ENCODE measurements at places on chromosomes 1 and 21.

- DNase-seq = peak; percentile 74
These were observed 46.3 kb downstream of the HTR6 start for GRCh38 chr1:19710825-19711611.

GRCh38 chr1:206657751-206658150, 22.4 kb downstream of the DYRK3 start:
- DNase-seq = no peak

DNA sequence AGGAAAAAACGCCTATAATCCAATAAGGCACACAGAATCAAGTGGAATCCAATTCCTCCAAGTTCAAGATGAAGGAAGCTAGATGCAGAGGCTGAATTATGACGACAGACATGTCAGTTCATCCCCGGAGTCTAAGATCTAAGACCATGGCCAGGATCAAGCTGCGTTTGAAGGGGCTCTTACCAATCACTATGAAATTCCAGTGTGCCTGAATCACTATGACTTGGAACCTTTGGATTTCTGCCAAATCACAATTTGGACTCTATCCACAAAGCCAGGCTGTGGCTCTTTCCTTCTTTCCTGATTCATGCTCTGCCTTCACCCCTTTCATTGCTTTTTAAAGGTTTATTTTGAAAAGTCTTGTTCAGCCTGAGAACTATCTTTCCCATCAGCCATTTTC, 17.1 kb downstream of the OLIG2 start:
- DNase-seq = no peak

DNA sequence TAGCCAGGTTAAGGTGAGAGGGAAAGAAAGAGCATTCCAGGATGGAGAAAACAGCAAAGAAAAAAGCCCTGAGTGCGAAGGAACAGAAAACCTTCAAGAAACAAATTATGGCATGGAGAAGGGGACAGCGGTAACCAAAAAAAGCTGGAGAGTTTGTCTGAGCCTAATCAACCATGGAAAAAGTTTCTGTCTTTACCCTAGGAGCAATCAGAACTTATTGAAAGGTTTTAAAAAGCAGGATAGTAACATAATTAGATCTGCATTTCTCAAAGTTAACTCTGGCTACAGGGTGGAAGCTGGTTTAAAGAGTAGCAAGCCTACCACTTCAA, 26.1 kb upstream of the HPDL start:
- DNase-seq = no peak

DNA sequence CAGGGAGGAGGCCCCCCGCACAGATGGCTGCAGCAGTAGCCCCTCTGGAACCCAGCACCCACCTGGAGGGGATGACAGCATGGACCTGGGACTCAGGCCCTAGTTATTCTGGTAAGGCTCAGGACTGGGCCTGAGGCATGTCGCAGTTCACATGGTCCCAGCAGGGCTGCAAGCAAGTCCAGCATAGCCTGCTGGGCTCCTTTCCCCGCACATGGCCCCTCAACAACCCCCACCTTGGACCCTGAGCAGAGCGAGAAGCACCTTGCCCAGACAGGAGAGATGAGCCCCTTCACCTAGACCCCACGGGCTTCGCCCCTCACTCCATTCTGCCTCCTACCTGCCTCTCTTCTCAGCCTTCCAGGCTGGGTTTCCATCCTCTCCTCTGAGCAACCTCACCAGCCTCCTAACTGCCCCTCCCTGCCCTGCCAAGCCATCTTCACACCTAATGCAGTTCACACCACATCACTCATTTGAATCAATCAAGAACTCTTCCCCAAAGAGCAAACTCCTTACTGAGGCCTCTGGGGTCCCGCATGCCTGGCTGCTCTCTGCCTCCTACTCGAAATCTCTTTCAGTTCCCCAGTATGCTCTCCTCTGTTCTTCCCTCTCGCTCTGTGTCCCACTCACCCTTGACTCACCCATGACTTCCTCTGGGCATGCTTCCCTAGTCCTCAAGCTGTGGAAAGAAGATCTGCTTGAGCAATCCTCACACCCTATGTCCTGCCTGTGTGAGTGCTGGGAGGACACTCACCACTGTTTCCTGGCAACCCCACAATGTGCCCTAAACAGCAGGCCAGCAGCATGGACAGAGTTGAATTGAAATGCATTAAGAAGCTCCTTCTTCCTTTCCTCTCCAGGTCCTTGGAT, 9.4 kb upstream of the THEMIS2 start:
- DNase-seq = no peak

GRCh38 chr1:39270368-39270767, 65.9 kb downstream of the MACF1 start:
- DNase-seq = no peak

GRCh38 chr1:54220004-54220811, 20.2 kb downstream of the MRPL37 start:
- DNase-seq = no peak

DNA sequence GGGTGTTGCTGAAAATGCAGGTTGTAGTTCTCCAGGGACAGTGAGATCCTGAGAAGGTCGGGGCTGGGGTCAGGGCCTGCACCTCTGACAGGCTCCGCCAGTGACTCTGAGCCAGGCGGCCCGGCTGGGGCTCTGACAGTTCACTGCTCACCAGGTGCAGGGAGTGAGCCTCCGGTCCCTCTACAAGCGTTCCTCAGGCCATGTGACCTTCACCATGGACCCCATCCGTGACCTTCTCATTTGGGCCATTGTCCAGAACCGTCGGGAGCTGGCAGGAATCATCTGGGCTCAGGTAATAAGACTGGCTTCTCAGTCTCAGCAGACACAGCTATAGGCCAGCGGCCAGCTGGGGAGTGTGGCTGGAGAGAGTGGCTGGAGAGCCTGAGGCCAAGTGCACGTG, 41.8 kb downstream of the TRPM2 start:
- no peak for DNase-seq

DNA sequence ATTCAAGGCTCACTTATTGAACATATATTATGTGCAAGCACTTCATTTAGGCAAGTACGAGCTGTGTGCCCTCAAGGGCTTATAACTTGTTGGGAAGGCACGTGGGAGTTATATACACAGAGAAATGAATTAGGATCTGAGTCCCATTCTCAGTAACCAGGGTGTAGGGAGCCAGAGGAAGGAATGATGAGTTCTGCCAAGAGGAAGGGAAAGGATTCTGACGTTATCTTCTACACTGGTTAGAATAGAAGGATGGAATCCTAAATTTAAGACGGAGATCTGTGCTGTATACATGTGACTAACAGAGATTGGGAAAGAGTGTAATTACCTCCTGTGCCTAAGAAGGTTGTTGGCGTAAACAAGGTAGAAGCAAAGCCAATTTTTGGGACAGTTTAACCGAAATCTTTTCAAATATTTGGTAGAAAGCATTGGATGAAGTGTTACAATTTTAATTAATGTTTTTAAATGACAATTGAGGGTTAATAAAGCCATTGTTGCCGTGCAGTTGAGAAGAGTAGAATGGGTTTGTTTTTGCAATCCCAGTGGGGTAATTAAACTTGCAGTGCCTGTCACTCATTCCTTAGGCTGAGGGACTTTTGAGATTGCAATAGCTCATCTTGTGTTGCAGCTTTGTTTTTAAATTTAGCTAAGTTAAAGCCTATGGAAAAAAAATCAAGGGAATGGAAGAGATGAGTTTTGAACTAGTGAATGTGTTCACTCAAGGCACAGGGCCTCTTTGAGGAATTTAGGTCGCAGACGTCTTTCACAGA, 177.2 kb downstream of the NFIA start:
- no peak for DNase-seq

DNA sequence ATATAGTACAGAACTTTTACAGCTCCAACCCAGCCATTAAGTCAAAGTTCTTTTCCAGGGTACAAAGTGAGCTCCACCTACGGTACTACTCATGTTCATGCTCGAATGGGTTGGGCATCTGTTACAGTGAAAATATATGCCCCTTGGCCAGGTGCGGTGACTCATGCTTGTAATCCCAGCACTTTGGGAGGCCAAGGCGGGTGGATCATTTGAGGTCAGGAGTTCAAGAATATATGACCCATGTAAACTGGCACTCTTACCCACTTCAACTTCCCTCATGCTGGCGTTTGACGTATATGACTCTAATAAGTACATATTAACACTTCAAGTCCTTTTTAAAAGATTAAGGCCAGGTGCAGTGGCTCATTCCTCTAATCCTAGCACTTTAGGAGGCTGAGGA, 71.3 kb upstream of the PKN2 start:
- no peak for DNase-seq

- no peak for DNase-seq
These were observed 33.5 kb downstream of the EPHA2 start for GRCh38 chr1:16122350-16122881.

GRCh38 chr1:91792489-91793071, 93.4 kb downstream of the TGFBR3 start:
- DNase-seq = no peak

- no peak for DNase-seq
These were observed 12.7 kb downstream of the TTC3 start for GRCh38 chr21:37085726-37086125.

DNA sequence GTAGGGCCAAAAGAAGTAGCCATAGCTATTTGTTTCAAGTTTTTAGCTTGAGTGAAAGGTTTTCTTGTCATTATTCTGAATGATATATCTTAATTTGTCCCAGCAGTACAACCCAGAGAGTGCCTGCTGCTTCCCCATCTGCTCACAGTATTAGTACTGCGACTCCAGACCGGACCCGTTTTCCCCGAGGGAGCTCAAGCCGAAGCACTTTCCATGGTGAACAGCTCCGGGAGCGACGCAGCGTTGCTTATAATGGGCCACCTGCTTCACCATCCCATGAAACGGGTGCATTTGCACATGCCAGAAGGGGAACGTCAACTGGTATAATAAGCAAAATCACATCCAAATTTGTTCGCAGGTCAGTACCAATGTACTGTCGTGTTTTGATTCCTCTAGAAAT, 37.2 kb upstream of the C1orf115 start:
- no peak for DNase-seq

GRCh38 chr1:96509951-96510350, 211.6 kb upstream of the PTBP2 start:
- DNase-seq = no peak

- DNase-seq = no peak
These were observed 59.0 kb upstream of the ATF3 start for GRCh38 chr1:212549503-212550017.

- no peak for DNase-seq
These were observed 238.4 kb downstream of the DYRK1A start for GRCh38 chr21:37605006-37605405.

DNA sequence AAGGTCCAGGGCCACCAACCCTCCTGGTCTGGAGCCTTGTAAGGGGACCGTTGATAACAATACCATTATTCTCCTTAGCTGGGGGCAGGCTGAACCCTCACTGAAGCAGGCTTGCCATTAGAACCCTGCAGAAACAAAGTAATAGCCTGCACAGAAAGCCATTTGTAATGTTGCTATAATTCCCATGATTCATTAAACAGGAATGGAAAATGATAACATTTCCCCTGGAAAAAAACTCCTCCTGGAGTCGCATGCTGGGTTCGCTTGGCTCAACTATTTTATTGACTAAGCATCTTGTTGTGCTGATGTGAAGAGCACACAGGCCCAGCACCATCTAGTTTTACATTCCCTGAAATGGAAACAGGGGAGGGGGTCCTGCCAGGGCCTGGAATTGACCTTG, 155.6 kb upstream of the CSF3R start:
- DNase-seq = no peak

- DNase-seq = peak; percentile 60
These were observed 499.2 kb downstream of the OMA1 start for GRCh38 chr1:58047265-58047858.

- no peak for DNase-seq
These were observed 188.7 kb downstream of the GIPC2 start for GRCh38 chr1:78234496-78234895.

- no peak for DNase-seq
These were observed 67.4 kb downstream of the ST6GALNAC3 start for GRCh38 chr1:76141929-76142328.

- DNase-seq = no peak
These were observed 38.6 kb upstream of the GADD45A start for GRCh38 chr1:67646145-67647035.

DNA sequence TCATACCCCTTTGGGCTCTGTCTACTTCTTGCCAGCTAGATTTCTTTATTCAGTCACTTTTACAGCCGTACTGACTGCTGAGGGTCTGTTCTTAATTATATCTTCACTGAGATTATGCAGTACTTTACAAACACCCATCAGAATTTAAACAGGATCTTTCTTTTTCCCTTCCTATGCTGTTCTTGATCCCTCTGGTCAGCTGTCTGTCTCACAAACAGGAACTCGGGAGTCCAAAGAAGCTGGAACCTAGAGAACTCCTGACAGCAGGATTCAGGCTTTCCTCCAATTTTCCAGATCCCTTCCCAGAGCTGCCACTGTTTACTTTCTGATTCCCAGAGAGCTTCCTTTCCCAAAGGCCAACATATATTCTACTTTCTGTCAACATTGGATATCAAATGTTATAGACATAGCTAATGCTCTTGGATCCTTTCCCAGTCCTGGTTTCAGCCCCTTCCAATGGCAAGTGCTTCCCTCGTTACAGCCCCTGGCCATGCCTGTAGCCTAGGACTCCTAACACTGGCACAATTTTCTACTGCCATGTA, 59.5 kb downstream of the ATP2B4 start:
- DNase-seq = no peak

DNA sequence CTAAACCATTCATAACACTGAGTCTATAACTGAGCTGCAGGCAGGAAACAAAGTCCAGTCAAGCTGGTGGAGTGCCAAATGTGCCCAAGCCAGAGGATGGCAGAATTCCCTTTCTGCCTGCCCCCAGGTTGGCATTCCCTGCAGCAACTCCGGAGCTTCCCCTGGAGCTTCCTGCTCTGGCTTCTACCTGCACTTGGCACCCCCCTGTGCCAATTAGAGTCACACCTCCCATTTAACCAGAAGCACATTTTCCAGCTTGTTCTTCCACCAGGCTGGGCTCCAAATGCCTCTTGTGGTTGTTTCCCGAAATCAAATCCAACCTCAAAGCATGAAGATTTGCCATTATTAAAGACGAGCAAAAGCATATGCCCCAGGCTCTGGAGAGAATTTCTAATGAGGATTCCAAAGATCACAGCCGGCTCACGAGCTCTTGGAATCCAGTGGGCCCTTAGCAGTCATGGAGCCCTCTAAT, 294.5 kb downstream of the RRAGC start:
- no peak for DNase-seq

- DNase-seq = no peak
These were observed 106.3 kb downstream of the GALNT2 start for GRCh38 chr1:230173187-230173975.

- no peak for DNase-seq
These were observed 145.0 kb downstream of the RASAL2 start for GRCh38 chr1:178238722-178239510.

DNA sequence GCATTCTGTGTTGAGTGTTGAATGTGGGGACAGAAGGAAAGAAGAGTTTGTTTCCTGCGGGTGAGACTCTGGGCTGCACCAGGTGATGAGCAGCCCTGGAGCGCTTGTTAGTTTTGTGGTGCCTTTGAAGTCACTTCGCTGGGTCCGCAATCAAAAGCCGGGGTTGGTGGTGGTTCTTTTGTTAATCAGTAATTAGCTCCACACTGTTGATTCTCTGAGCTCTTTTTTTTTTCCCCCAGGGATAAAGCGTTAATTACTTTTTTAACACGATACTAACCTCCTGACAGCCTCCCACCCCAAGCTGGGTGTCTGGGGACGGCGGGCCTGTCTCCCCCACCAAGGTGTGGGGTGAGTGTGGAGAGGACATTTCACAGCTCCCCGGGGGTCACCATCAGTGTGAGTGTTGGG, 56.6 kb downstream of the AGPAT3 start:
- DNase-seq = peak; percentile 63

- DNase-seq = no peak
These were observed 3.2 kb downstream of the SERINC2 start for GRCh38 chr1:31416101-31416736.

- no peak for DNase-seq
These were observed 19.5 kb upstream of the TSNAX start for GRCh38 chr1:231508941-231509340.

GRCh38 chr21:42758721-42759593, 105.5 kb downstream of the PDE9A start:
- DNase-seq = no peak
